Small intestine (tissue), 16 donors: ENCODE measurements at places on chromosomes 13 and 19. TPM values are rescaled to one million over a fixed set of nuclear protein-coding genes. Genes with fewer than 3 reads are reported as not detected.

DNA sequence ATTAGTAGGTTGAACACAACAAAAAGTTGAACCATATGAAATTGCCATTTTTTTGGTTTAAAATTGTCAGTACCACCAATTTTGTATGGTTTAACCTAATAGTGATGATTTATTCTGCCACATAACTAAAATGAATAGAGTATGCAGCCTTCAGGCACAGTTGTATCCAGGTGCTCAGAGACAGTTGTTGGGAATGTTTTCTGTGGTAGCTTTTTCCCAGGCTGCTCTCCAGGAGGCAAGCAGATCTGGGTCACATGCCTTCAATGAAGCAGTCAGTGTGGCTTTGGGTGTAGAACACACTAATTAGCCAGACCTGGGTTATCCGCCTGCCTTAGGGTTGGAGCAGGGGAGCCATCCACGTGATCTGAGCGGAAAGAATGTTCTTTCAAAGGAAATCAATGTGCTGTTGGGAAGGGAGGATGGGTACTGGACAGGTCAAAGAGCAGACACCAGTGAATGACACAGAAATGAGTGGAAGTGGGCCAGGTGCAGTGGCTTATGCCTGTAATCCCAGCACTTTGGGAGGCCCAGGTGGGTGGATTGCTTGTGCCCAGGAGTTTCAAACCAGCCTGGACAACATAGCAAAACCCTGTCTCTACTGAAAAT, 28.6 kb downstream of the MARK4 start:
- no peaks in the 10 kb centered on the region for H3K27me3 ChIP-seq
- H3K36me3 ChIP-seq, result peaks cover 1% of the 10 kb centered on the region
- no peaks in the 10 kb centered on the region for H3K4me1 ChIP-seq
- no peak overlapping the region for H3K27ac ChIP-seq
- DNase-seq, result no peak

DNA sequence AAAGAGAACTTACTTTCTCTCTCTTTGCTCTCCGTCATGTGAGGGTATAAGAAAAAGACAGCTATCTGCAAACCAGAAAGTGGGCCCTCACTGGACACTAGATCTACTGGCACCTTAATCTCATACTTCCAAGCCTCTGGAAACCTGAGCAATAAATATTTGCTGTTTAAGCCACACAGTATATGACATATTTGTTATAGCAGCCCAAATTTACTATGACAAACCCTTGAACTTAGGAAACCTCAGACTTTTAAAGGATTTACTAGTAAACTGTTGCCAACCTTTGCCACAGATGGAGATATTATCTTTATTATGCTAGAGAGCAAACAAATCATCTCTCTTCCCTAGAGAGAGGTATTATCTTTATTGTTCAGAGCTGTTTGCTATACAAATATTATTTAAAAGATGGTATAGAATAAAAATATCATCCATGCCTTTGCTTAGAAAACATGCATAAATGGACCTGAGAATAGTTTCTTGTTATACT, 1446.1 kb downstream of the SLITRK1 start:
- H3K36me3 ChIP-seq, result no peaks in the 10 kb centered on the region

DNA sequence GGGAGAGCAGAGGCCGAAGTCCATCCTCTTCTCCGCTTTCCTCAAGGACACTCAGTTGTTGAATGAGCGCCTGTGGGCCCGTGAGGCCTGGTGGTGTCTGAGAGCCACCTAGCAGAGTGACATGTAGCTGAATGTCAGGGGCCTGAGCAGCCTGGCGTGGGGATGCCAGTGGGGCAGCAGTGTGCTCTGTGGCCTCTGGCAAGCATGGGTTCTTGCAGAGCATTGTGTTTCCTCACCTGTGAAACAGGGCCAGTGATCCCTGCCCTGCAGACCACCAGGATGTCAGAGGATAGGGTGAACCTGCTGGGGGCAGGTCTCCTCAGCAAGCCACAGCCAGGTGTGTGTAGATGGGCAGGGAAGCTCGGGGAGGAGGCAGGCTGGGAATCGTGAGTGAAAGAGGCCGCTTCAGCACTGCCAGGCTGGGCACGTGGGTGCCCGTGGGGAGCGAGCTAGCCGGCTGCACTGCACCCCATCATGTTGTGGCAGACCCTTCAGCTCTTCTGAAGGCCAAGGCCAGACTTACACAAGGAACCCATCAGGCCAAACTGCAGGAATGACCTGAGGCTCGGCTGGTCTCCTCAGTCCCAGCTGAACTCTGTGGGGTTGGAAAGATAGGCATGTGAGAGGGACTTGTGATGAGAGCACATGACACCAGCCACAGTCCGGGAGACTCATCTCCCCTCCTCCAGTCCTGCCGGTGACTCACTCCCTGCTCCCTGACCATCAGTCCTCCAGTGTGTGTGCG, 5.0 kb downstream of the PPP1R37 start:
- peaks cover 79% of the 10 kb centered on the region for H3K36me3 ChIP-seq
- no peaks in the 10 kb centered on the region for H3K27me3 ChIP-seq
- H3K4me1 ChIP-seq, result peaks cover 29% of the 10 kb centered on the region
- peak overlapping the region; percentile 98 for H3K27ac ChIP-seq
- peak; percentile 88 for DNase-seq
- H3K4me3 ChIP-seq, result no peak overlapping the region

The STOML3 gene
- not detected for polyA plus RNA-seq

- no peak for DNase-seq
- no peaks in the 10 kb centered on the region for H3K27me3 ChIP-seq
- peak overlapping the region; percentile 70 for H3K27ac ChIP-seq
- H3K4me3 ChIP-seq, result no peak overlapping the region
- peaks cover 2% of the 10 kb centered on the region for H3K4me1 ChIP-seq
These were observed 45.5 kb downstream of the SAE1 start for GRCh38 chr19:47176071-47176626.

The HPN gene
- 1.8 TPM for polyA plus RNA-seq

DNA sequence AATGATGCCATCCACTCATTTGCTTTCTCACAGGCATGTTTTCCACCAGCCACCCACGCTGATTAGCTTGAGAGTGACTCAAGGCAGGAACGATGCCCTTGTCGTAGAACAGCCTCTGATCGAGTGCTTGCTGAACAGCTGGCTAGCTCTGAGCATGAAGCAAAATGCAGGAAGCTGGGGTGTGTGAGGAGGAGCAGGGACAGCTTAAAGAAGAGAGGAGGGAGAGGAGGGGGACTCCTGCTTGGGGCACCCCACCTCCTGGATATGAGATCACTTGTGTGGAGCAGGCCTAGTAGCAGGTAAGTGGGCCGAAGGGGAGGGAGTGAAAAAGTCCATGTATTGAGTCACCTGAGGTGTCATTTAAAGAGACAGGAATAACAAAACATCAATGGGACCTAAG, 48.8 kb downstream of the IRS2 start:
- H3K4me3 ChIP-seq, result no peak overlapping the region
- no peaks in the 10 kb centered on the region for H3K27me3 ChIP-seq
- no peak overlapping the region for H3K27ac ChIP-seq
- no peaks in the 10 kb centered on the region for H3K36me3 ChIP-seq
- DNase-seq, result no peak

The ZNF230 gene
- polyA plus RNA-seq, result 1.4 TPM

The AP2S1 gene
- polyA plus RNA-seq, result 123 TPM

The CNN1 gene
- polyA plus RNA-seq, result 22.7 TPM

GRCh38 chr19:50668416-50668815, 19.2 kb downstream of the C19orf81 start:
- H3K27me3 ChIP-seq, result peaks cover 7% of the 10 kb centered on the region
- no peak overlapping the region for H3K27ac ChIP-seq
- no peaks in the 10 kb centered on the region for H3K36me3 ChIP-seq
- no peaks in the 10 kb centered on the region for H3K4me1 ChIP-seq

The CBLC gene
- 117 TPM for polyA plus RNA-seq

The UHRF1 gene
- polyA plus RNA-seq, result 18.5 TPM

GRCh38 chr13:46633416-46633815, 80.4 kb downstream of the LRCH1 start:
- no peaks in the 10 kb centered on the region for H3K27me3 ChIP-seq
- no peak overlapping the region for H3K4me3 ChIP-seq
- H3K27ac ChIP-seq, result no peak overlapping the region
- H3K4me1 ChIP-seq, result peaks cover 8% of the 10 kb centered on the region
- H3K36me3 ChIP-seq, result no peaks in the 10 kb centered on the region

GRCh38 chr19:46404753-46405468, 8.5 kb downstream of the CCDC8 start:
- H3K27ac ChIP-seq, result peak overlapping the region; percentile 95
- H3K4me3 ChIP-seq, result peak overlapping the region; percentile 60
- no peak for DNase-seq
- no peaks in the 10 kb centered on the region for H3K36me3 ChIP-seq
- peaks cover 48% of the 10 kb centered on the region for H3K4me1 ChIP-seq

DNA sequence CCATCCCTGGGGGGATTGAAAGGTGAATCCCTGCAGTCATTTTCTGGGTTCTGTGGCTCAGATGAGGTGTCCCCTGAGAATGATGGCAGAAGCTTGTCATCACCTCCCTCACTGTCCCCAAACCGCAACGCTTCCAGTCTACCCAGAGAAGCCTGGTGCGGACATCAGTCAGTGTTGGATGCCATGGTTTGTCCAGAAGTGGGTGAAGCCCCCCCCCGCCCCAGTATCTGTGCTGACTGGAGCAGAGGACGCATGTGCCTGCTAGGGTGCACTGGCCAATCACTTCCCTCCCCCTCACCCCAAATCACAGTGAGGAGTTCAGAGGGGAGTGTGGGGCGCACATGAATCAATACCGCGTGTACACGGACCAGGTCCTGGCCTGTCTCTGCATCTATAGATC, 150.5 kb downstream of the TEX29 start:
- H3K36me3 ChIP-seq, result no peaks in the 10 kb centered on the region
- H3K27ac ChIP-seq, result no peak overlapping the region
- no peak overlapping the region for H3K4me3 ChIP-seq
- H3K4me1 ChIP-seq, result no peaks in the 10 kb centered on the region

DNA sequence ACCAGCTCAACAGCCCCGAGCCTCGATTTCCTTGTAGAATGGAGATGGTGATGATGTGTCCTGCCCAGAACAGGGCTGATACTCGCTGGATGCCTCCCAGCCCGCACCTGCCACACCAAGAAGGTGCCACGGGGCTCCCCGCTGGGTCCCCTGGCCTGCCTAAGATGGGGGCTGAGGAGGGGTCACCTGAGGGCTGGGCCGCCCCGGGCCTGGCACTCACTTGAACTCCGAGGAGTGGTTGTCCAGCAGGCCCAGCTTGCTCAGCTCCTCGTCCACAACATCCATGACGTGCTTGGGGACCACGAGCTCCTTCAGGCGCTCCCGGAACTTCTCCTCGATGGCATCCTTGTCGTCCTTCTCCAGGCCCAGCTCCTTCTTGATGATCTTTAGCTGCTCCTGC, 14.4 kb downstream of the LONP1 start:
- H3K4me1 ChIP-seq, result no peaks in the 10 kb centered on the region
- no peak for DNase-seq
- peaks cover 16% of the 10 kb centered on the region for H3K36me3 ChIP-seq
- H3K27ac ChIP-seq, result no peak overlapping the region
- H3K4me3 ChIP-seq, result no peak overlapping the region

The PLIN5 gene
- 4.5 TPM for polyA plus RNA-seq

DNA sequence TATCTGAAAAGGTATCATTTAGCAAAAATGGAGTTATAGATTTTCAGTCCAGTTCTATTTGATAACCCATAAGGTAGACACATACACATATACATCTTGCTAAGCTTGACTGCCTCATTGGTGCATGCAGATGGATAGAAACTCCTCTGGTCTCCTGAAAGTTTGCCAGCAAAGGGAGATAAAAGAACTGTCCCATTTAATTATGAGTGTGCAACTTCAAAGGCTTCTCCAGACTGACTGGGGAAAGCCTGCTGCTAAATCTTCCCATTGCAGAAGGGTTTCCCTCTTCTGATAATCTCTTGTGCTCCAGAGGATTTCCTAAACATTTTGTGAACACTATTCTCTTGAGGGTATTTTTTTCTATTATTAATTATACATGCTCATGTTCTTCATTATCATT, 131.9 kb downstream of the ITGBL1 start:
- DNase-seq, result no peak
- no peak overlapping the region for H3K27ac ChIP-seq
- no peaks in the 10 kb centered on the region for H3K36me3 ChIP-seq
- H3K4me1 ChIP-seq, result no peaks in the 10 kb centered on the region
- H3K4me3 ChIP-seq, result no peak overlapping the region
- H3K27me3 ChIP-seq, result no peaks in the 10 kb centered on the region

The TBC1D4 gene
- 2.4 TPM for polyA plus RNA-seq

The C13orf42 gene
- not detected for polyA plus RNA-seq

The SLC1A6 gene
- 0.06 TPM for polyA plus RNA-seq

DNA sequence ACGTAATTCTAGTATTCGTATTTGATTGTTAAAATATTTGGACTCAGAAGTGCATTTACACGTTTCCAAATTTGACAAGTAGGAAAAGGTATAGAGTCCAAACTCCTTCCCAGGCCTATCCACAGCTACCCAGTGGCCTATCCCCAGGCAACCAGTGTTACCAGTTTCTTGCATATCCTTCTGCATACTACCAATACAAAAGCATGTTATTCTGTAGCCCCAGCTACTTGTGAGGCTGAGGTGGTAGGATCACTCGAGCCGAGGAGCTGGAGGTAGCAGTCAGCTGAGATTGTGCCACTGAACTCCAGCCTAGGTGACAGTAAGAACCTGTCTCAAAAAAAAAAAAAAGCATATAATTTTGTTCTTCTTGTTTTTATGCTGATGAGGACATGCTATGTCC, 67.1 kb downstream of the LRCH1 start:
- peaks cover 7% of the 10 kb centered on the region for H3K4me1 ChIP-seq
- H3K27me3 ChIP-seq, result no peaks in the 10 kb centered on the region
- H3K36me3 ChIP-seq, result no peaks in the 10 kb centered on the region
- H3K4me3 ChIP-seq, result no peak overlapping the region
- no peak for DNase-seq

- no peaks in the 10 kb centered on the region for H3K36me3 ChIP-seq
- no peak overlapping the region for H3K27ac ChIP-seq
- no peaks in the 10 kb centered on the region for H3K4me1 ChIP-seq
- H3K27me3 ChIP-seq, result no peaks in the 10 kb centered on the region
- no peak for DNase-seq
These were observed 32.5 kb downstream of the LCP1 start for GRCh38 chr13:46149272-46150133.

GRCh38 chr13:66855131-66855530, 375.0 kb downstream of the PCDH9 start:
- DNase-seq, result no peak
- H3K4me3 ChIP-seq, result no peak overlapping the region
- H3K4me1 ChIP-seq, result no peaks in the 10 kb centered on the region
- no peaks in the 10 kb centered on the region for H3K36me3 ChIP-seq
- no peak overlapping the region for H3K27ac ChIP-seq

The FUT1 gene
- 1.3 TPM for polyA plus RNA-seq

The NLRP4 gene
- polyA plus RNA-seq, result not detected

DNA sequence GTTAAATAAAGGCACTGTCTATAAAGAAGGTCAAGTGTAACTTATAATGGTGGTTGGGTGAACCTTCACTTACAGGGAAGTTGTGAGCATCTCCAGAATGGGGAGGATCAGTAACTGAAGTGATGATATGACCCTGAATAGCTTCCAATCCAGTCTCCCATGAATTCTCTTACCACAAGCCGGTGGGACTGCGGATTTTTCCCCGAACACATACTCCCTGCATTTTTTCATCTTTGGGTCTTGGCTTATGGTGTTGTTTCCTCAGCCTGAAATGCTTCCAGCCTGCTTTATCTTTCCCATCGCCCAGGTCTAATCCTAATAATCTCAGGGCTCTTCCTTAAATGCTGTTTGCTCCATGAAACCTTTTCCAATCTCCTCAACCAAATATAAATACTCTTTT, 2.0 kb upstream of the CSNK1A1L start:
- no peak overlapping the region for H3K27ac ChIP-seq
- DNase-seq, result no peak
- H3K36me3 ChIP-seq, result no peaks in the 10 kb centered on the region
- H3K4me1 ChIP-seq, result no peaks in the 10 kb centered on the region

GRCh38 chr13:54733639-54734038, 1705.0 kb downstream of the OLFM4 start:
- no peaks in the 10 kb centered on the region for H3K27me3 ChIP-seq
- H3K4me3 ChIP-seq, result no peak overlapping the region
- no peaks in the 10 kb centered on the region for H3K36me3 ChIP-seq
- no peaks in the 10 kb centered on the region for H3K4me1 ChIP-seq
- H3K27ac ChIP-seq, result no peak overlapping the region

The C19orf18 gene
- polyA plus RNA-seq, result not detected

The RETN gene
- polyA plus RNA-seq, result 0.78 TPM

The HS6ST3 gene
- 0.54 TPM for polyA plus RNA-seq
